ENCODE measurements at places on chromosomes 1 and 21. TPM values are rescaled to one million over a fixed set of nuclear protein-coding genes. Genes with fewer than 3 reads are reported as not detected.

CLIC6 gene
- 0.08 TPM for total RNA-seq

TAL1 gene
- not detected for total RNA-seq

CD48 gene
- total RNA-seq = not detected

IL20 gene
- 0.10 TPM for total RNA-seq

BATF3 gene
- 32.8 TPM for total RNA-seq

SLFNL1 gene
- total RNA-seq = 0.02 TPM

CACNA1S gene
- not detected for total RNA-seq

KCNJ15 gene
- 0.12 TPM for total RNA-seq

RBM34 gene
- total RNA-seq = 64.3 TPM

LORICRIN gene
- not detected for total RNA-seq

ANGPTL1 gene
- total RNA-seq = not detected

TRPM2 gene
- 8.3 TPM for total RNA-seq

KLF17 gene
- 0.50 TPM for total RNA-seq

FCN3 gene
- total RNA-seq = not detected

CTSS gene
- total RNA-seq = 16.1 TPM

GBP6 gene
- total RNA-seq = not detected

PTPN7 gene
- 0.05 TPM for total RNA-seq
